Cortex of kidney (tissue), 1 donor: ENCODE measurements at places on chromosomes 6 and 20.

DNA sequence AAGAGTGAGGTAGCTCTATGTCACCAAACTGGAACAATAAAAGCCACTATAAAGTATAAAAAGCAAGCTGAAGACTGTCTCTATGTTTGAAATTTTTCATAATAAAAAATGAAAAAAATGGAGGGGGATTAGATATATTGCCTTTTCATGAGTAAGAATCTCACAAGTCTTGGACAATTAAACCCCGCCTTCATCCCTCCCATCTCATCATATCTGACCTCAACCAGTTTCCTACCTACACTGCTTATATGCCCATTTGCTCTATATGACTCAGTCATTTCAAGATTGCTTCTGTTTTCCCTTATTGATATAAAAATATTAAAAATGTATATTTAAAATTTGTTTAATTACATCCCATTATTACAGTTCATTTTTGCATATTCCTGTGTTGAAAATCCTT, 2.9 kb upstream of the TRIM39 start:
- no peak for DNase-seq

- DNase-seq = no peak
These were observed 61.2 kb upstream of the SUPT3H start for GRCh38 chr6:45438849-45439406.

- no peak for DNase-seq
These were observed 180.8 kb upstream of the PLN start for GRCh38 chr6:118367314-118367713.

GRCh38 chr6:395432-396125, 4.0 kb downstream of the IRF4 start:
- DNase-seq = no peak

GRCh38 chr20:59948828-59949720, 8.9 kb downstream of the FAM217B start:
- DNase-seq = no peak

GRCh38 chr6:127716465-127716864, 139.5 kb downstream of the C6orf58 start:
- DNase-seq = no peak

- no peak for DNase-seq
These were observed 141.9 kb downstream of the HIVEP2 start for GRCh38 chr6:142803032-142803431.

DNA sequence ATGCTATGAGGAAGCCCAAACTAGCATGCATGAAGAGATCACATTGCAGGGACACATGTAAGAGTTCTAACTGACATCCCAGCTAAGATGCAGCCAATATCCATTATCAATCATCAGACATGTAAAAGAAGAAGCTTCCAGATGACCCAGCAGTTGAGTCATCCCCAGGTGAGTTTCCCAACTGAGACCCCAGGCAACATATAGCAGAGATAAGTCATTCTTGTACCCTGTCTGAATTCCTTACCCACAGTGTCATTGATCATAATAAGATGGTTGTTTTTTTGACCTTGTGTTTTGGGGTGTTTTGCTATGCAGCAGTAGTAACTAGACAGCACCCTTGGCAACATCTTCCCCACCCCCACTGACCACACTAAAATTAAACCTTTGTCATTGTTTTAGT, 18.9 kb downstream of the SIRPD start:
- no peak for DNase-seq

GRCh38 chr20:35062478-35062877, 30.1 kb downstream of the TRPC4AP start:
- no peak for DNase-seq

DNA sequence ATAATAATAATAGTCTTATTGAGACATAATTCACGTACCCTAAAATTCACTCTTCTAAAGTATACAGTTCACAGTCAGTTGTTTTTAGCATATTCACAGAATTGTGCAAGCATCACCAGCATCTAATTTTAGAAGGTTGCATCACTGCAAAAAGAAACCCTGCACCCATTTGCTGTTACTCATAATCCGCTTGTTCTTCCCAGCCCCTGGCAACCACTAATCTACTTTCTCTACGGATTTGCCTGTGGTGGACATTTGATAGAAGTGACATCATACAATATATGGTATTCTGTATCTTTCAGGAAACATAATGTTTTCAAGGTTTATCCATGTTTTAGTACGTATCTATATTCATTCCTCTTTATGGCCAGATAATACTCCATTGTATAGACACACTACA, 41.5 kb upstream of the FAM184A start:
- DNase-seq = no peak

DNA sequence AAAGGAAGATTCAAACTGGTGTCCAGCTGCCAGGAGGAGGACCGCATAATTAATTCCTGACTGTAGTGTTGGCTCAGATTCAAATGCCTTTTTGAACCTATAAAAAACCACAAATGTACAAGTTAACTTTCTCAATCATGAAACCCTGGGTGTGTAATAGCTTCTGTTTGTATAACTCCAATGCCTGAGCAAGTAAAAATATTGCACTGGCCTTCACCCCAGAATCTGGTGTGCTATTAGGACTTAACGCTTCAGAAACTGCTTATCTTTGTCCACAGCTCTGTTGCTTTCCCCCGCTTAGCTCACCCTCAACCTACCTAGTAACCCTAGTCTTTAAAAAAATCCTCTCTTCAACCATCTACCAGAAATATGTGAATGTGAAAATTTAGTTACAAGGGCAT, 119.1 kb upstream of the MAP7 start:
- no peak for DNase-seq

DNA sequence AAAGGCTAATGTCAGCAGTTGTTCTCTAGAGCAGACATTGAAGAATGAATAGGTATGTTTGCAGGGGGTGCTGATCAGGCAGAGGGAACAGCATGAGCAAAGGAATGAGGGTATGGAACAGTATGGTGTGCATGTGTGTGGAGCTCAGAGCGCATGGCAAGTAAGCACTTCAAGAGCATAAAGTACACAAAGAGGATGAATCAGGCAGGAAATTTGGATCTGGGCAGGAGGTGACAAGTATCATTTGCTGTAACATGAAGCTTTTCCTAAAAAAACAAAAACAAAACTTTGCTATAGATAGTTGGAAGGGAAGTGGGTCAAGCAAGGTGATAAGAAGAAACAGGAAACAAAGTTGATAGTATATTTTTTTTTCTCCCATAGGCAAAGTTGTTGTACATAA, 746.8 kb downstream of the HDGFL1 start:
- no peak for DNase-seq

DNA sequence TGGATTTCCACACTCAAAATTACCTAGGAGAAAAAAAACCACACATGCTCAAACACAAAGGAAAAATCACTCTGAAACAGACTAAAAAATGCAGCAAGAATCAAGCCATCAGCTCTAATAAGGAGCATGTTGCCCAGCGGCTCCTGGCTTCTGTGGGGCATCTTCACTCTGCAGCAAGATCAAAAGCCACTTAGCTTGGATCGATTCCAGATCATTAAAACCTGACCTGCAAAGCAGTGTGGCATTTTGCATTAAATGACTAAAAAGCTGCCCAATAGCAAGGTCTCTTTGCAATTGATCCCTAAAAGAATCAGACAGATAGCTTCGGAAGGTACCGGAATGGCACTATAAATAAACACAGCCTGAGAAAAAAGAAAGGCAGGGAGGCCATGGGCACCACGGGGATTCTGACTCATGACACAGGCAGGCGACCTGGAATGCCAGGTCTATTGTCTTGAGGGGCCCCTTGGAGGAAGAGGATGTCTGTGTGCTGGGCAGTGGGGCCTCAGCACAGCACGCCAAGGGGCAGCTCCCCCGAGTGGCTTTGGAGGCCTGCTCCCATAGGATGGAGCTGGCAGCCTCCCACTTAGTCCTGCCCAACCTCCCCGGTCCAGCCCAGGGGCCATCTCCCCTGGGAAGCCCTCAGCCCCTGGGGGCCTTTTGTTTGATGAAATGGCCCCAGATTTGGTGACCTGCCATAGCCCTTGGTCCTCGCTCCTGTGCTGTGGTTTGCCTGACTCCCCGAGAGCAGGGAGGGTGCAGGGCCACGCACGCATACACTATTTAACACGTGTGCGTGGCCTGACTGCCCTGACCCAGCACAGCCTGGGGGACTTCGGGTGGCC, 7.6 kb downstream of the LEMD2 start:
- DNase-seq = no peak

GRCh38 chr6:73803562-73804241, 107.7 kb downstream of the CD109 start:
- no peak for DNase-seq

DNA sequence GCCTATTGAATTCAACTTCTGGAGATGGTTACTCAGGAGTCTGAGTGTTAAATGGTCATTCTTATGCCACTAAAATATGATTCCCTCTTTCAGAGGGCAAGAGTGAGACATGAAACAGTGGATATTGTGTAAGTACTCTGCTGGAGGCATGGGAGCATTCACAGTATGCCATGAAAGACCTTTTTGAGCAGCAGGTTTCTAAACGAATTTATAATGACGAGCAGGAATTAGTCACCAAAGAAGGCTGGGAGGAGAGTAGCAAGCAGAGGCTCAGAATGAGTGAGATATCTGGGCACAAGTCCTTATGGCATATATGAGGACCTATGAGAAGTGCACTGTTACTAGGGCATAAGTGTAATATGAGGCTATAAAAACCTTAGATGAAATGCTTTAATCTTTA, 10.9 kb upstream of the MYB start:
- no peak for DNase-seq

DNA sequence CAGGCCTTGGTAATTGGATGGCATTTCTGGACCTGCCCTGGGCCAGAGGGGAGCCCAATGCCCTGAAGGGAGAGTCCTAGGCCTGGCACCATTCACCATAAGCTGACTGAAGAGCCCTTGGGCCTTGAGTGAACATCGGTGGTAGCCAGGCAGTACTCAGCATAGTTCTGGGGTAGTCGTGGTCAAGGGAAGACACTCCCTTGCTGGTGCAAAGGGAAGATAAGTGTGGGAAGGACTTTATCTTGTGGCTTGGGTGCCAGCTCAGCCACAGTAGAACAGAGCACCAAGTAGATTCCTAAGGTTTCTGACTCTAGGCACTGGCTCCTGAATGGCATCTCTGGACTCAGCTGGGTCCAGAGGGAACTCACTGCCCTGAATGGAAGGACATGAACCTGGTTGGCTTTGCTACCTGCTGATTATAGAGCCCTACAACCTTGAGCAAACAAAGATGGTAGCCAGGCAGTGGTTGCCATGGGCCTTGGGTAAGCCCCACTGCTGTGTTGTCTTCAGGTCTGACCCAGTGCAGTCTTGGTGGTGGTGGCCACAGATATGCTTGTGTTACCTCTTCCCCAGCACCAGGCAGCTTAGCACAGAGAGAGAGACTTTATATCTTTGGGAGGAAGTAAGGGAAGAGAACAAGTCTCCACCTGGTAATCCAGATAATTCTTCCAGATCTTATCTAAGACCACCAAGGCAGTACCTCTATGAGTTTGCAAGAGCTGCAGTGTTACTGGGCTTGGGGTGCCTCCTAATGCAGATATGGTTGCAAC, 83.5 kb downstream of the PRDM13 start:
- DNase-seq = no peak

- DNase-seq = no peak
These were observed 176.9 kb upstream of the GGTLC1 start for GRCh38 chr20:24165301-24166122.

DNA sequence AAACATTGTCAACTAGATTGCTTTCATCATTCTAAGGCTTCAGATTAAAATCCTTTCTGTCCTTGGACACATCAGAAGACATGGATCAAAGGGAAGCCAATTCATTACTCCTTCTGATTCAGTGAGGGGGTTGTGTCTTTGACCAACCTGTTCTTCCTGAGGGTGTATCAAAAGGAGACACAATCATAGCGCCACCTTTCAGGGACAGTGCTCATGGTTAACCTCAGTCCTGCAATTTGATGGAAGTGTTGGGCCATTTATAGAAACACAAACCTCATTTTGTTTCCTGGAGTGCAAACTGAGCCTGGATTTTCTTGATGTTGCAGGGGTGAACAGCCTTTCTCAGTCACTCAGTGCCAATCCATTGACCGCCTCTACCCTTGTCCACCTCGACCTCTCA, 163.9 kb upstream of the SCGN start:
- no peak for DNase-seq

- no peak for DNase-seq
These were observed 174.1 kb downstream of the ADAT2 start for GRCh38 chr6:143276436-143276835.

DNA sequence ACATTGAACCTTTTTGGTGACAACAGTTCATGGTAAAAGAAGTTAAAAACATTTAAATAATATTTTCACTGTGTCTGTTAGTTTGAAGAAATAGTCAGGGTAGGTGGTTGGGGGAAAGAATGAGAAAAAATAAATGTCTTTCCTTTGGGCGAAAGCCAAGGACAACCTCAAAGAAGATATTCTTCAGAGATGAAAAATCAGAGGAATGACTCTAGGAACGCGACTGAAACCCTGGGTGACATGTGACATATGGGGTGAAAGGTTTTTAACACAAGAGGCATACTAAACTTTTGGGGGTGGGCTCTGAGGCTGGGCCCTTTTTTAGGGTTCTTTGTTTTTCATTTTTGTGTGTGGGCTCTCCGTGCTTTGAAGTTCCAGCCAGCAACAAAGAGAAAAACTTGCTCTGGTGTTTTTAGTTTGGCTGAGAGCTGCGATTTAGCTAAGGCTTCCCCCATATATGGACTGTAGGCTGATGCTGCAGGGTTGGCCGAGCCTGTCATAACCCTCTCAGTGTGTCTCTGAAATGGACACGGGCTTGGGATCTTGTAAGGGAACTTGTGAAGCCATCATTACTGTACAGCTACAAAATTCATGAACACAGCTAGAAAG, 610.1 kb upstream of the ARID1B start:
- no peak for DNase-seq

DNA sequence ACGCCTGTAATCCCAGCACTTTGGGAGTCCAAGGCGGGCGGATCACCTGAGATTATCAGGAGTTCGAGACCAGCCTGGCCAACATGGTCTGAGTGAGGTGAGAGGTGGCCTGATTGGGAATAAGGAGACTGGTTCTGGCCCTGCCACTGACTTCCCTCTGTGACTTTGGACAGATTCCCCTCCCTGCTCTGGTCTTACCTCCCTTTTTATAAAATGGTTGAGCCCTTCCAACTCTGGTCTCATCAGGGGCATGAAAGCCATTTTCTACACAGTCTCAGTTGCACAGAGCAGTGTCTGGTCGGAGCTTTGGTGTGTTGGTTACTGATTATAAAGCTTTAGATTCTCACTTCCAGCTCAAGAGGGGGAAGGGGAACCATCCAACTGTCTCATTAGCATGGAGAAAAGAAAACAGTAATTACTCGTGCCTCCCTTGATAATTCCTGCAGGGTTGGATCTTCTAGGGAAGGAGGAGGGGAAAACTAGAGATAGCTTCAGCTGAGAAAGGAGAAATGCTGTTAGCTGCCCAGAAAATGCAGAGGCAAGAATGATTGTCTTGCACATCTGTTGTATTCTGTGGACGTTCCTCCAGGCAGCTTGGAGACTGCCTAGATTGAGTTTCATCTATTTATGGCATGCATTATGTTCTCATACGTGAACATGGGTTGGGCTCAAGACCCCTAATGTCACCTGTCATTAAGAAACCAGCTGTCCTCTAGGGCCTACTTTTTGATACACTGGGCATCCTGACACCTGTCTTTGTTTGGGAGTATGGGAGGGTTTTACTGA, 30.4 kb downstream of the RALY start:
- no peak for DNase-seq

DNA sequence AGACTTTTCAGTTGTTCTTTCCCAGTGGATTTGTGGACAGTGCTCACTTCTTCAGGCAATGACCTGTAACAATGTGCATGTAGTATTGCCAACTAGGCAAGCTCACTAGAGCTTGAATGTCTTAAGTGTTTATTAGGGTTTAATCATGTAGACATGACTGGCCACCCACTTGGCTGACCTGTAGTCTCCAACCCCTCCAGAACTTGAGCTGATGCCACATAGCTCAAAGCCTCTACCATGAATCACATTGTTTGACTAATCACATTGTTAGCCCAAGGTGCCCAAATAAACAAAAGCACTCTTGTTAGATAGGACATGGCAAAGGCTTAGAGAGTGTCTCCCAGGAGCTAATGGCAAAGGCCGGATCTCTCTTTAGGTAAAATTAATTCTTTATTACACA, 272.7 kb downstream of the GRIK2 start:
- DNase-seq = no peak
